HCT116 (cell line): ENCODE measurements at places on chromosomes 13 and 19. TPM values are rescaled to one million over a fixed set of nuclear protein-coding genes. Genes with fewer than 3 reads are reported as not detected.

LAIR1 gene
- total RNA-seq = 0.89 TPM

ENOX1 gene
- 4.5 TPM for total RNA-seq

KLK12 gene
- not detected for total RNA-seq

EBI3 gene
- 1.2 TPM for total RNA-seq

OR7A10 gene
- not detected for total RNA-seq

DNA sequence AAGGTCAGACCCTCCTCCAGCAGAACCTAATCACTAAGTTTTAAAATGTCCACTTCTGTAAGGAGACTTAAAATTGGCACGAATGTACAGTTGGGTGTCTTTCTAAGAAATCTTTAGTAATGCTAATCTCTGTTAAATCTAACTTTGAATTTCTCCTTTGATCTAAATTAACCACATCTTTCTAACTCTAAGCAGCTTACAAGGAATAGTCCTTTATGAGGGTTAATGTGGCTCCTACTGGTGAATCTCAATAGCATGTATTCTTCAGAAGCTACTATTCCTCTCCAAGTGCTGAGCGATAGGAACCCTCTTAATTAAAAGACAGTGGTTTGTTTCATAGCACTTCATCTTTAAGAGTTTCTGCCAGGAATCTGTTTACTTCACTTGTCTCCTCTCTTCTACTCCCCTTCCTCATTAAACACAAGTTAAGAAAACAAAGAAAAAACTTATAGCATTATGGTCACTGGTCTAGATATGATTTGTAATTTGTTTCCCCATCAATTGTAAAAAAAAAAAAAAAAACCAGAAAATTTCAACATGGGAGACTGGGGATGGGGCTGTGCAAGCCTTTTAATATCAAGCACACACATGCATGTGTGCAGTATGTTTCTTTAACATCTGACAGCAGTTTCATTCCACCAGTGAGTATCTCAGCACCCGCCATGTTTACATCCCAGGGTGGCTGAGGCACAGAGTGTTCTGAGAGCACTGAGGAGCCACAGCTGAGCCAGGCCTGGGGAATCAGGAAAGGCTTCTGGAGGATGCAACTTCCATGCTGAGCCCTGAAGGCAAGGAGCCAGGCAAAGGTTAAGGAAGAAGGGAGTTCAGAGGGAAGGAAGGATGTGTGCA, 57.7 kb downstream of the ATP7B start:
- no peaks in the 10 kb centered on the region for H3K4me1 ChIP-seq
- no peak overlapping the region for H3K4me3 ChIP-seq
- DNase-seq = no peak
- H3K36me3 ChIP-seq = no peaks in the 10 kb centered on the region

DNA sequence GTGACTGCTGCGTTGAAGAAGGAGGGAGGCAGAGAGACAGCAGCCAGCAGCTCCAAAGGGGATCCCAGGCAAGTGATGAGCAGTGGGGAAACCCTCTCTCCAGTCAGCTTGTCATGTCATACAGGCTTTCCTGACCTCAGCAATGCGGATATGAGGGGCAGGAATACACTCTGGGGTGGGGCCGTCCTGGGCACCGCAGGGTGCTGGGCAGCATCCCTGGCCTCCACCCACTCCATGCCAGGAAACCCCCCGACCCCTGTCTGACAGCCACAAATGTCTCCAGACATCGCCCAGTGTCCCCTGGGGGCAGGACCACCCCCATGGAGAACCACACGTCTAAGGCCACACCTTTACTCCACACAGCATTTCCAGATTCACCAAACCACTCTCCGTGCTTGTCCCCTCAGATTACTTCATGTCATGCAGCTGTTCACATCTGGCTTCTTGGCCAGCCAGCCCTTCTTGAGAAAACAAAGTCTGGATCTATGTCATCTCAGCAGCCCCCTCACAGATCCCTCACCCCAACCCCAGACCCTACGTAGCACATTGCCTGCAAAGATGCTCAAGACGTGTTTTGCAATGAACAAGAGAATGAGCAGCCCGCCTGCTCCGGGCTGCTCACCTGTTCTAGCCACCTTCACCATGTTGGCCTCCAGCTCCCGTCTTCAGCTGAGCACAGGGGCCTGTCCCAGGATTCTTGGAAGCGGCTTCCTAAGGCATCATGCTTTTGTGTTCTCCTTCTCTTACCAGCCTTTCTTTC, 46.5 kb downstream of the RFX2 start:
- no peaks in the 10 kb centered on the region for H3K27me3 ChIP-seq
- H3K36me3 ChIP-seq = no peaks in the 10 kb centered on the region
- no peak overlapping the region for H3K27ac ChIP-seq
- no peak for DNase-seq
- H3K4me3 ChIP-seq = no peak overlapping the region
- H3K4me1 ChIP-seq = peaks cover 53% of the 10 kb centered on the region

DNA sequence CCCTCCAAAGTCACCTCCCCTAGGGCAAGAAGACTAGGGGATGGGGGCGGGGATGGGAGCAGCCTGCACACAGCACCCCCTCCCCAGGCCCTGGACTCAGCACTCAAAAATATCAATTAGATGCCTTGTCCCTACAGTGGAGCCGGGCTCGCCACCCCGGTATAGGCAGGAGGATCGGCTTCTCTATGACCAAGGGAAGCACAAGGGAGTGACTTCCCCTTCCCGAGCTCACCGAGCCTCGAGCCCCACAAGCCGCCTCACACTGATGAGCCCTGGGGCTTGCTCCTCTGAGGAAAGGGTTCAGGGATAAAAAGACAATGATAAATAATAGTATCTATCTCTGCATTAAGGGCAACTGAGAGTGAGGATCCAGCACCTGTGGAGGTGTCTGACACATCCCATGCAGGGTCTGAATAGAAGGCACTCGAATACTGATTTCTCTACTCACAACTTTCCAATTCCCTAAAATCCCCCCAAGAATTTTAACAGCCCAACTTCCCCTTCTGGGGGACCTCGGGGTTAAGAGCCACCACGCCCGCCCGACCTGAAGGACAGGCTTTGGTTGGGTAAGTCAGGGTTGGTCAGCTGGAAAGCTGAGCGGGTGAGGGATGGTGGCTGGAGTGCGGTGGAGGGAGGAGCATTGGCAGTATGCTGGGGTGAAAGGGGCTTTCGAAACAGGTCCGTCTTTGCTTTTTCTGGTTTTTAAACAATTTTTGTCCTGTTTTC, 51.3 kb downstream of the STK24 start:
- no peaks in the 10 kb centered on the region for H3K36me3 ChIP-seq
- H3K4me3 ChIP-seq = no peak overlapping the region
- H3K4me1 ChIP-seq = no peaks in the 10 kb centered on the region
- H3K27me3 ChIP-seq = no peaks in the 10 kb centered on the region
- no peak for DNase-seq

- no peaks in the 10 kb centered on the region for H3K36me3 ChIP-seq
- H3K27ac ChIP-seq = no peak overlapping the region
Observed at GRCh38 chr13:75760131-75761021, 124.2 kb downstream of the LMO7 start.

- no peaks in the 10 kb centered on the region for H3K4me1 ChIP-seq
- no peak overlapping the region for H3K27ac ChIP-seq
- no peaks in the 10 kb centered on the region for H3K36me3 ChIP-seq
Observed at GRCh38 chr13:23754506-23754905, 134.7 kb downstream of the MIPEP start.

DNA sequence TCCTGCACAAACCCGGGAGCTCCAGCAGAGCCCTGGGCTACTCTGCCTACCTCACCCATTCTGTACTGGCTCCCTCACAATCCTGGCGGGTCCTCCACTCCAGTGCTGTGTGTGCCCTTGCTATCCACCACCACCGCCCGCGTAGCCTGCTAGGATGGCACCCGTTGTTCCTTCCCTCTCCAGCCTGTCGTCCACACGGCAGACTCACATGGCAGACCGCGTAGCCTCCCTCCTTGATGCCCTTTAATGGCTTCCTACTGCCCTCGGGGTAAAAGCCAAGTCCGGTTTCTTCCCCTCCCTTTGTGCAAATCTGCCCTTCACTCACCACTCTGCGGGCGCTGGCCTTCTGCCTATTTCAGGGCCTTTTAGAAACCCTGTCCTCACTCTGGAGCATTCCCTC, 106.6 kb downstream of the RAB20 start:
- H3K4me3 ChIP-seq = no peak overlapping the region
- no peaks in the 10 kb centered on the region for H3K27me3 ChIP-seq
- no peaks in the 10 kb centered on the region; the same call in 1 of the 2 replicates for H3K4me1 ChIP-seq
- H3K36me3 ChIP-seq = no peaks in the 10 kb centered on the region

- no peaks in the 10 kb centered on the region for H3K36me3 ChIP-seq
- no peak overlapping the region for H3K27ac ChIP-seq
- no peaks in the 10 kb centered on the region for H3K4me1 ChIP-seq
Observed at GRCh38 chr13:60019119-60019993, 144.4 kb downstream of the DIAPH3 start.

GRCh38 chr19:11130824-11131455, 24.6 kb downstream of the SPC24 start:
- H3K27ac ChIP-seq = peak overlapping the region; percentile 31; the same call in 1 of the 2 replicates
- DNase-seq = peak; percentile 35
- H3K27me3 ChIP-seq = no peaks in the 10 kb centered on the region
- H3K4me1 ChIP-seq = no peaks in the 10 kb centered on the region
